Occipital lobe (tissue), 3 donors: ENCODE measurements at places on chromosomes 3 and 15. TPM values are rescaled to one million over a fixed set of nuclear protein-coding genes. Genes with fewer than 3 reads are reported as not detected.

ITIH3 gene
- 0.16 TPM for total RNA-seq

GRCh38 chr15:64843991-64844390, 2.3 kb downstream of the PLEKHO2 start:
- no peak for DNase-seq

GRCh38 chr3:115292131-115292530, 145.0 kb upstream of the ZBTB20 start:
- DNase-seq: no peak

DNA sequence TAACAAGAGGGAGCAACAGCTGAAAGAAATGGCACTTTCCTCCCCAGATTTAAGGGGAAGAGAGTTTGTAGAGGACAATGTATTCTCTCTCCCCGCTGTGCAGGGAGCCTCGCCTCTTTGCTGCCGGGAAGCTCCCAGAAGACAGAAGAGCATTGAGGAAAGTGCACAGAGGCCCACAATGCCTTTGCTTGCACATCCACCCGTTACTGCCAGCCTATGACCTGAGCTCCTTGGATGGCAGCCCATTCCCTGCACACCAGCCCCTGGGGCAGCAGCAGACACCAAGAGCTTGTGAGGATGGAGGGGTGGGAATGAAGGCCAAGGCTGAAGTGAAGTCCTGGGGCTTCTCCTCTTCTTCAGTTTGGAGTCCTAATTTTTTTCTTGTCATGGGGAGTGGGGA, 67.0 kb downstream of the CLDN11 start:
- peak; percentile 70 for DNase-seq

SPESP1 gene
- total RNA-seq: 0.16 TPM

GRCh38 chr3:42640771-42641370, 12.6 kb upstream of the ZBTB47 start:
- no peak for DNase-seq

DNA sequence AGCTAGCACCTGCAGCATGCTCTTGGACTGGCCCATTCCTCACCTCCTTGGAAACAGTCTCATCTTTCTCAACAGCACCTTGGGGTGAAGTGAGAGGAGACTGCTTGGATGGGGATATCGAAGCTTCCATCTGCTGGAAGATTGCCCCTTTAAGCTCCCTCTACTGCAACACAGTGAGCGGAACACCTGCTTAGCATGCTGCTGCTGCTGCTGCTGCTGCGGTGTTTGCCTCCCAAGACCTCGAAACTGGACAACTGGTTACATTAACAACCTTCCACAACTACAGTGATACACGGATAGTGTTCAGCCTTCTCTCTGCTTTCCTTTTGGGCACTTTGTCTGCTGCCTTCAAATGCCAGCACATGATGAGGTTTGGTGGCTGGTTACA, 253.9 kb upstream of the LYSMD4 start:
- DNase-seq: no peak

- DNase-seq: no peak
Observed at GRCh38 chr15:73935547-73935946, 9.3 kb downstream of the LOXL1 start.

GRCh38 chr3:79187426-79187825, 580.4 kb downstream of the ROBO1 start:
- no peak for DNase-seq

RARRES1 gene
- total RNA-seq: 1.4 TPM

DNA sequence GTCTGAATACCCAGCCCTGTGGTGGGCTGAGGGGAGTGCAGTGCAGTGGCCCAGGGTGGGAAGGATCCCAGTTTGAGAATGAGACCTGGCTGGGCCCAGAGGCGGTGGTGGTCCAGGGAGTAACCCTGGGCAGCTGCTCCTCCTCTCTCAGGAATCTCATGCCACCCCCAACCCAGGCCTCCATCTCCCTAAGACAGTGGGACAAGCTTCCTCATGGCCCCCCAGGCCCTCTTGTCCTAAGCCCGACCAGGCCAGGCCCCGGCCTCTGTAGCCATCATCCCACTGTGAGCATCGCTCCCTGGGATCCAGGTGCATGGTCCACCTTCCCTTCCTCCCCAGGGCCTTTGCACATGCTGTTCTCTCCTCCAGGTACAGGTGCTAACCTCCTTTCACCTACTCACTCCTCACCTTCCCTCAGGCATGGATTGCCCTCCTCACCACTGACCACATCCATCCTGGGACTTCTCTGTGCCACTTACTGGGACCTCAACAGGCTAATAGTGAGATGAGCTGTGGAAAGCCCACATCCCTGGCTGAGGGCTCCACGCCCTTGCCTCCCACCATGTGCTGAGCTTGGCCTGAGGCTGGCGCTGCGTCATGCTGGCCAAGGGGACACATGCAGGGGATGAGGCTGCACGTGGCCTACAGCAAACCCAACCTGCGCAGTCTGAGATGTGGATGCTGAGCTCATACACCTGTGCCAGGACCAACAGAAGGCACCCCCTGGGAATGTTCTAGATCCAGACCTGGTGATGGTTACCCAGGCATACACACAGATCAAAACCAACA, 9.9 kb downstream of the CHDH start:
- no peak for DNase-seq

GRCh38 chr3:147380387-147380951, 25.9 kb downstream of the ZIC4 start:
- no peak for DNase-seq

GRCh38 chr3:165192610-165193192, 3.5 kb downstream of the SLITRK3 start:
- no peak for DNase-seq

DNA sequence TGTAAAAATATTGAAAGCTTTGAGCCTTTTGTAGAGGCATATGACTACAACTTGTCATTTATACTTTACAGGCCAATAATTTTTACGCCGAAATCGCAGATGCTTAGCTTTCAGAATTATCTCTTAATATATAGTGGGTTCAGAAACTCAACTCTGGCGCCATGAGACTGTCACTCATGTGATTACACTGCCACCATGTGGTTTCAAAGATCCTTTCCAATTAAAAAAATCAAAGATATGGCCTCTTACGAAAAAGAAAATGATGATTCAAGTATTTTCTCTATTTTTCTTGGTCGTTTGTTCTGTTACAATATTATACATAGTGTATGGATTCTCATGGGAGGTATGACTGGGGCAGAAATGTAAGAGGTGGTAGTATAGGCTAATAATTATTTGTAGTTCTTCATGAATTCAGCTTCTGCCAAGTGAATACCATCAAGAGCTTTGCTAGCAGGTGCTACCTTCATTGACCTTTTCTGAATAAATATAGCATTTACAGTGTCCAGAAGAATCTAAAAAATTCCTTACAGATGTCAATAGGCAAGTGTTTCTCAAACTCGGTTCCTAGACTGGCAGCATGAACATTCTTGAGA, 751.7 kb upstream of the GOLIM4 start:
- DNase-seq: no peak

FILIP1L gene
- total RNA-seq: 1.2 TPM

- no peak for DNase-seq
Observed at GRCh38 chr3:190053919-190054672, 66.6 kb downstream of the P3H2 start.

CACNA1D gene
- 14.0 TPM for total RNA-seq

- no peak for DNase-seq
Observed at GRCh38 chr3:37628711-37629301, 232.9 kb upstream of the CTDSPL start.

GRCh38 chr15:100708916-100709315, 106.5 kb downstream of the ASB7 start:
- no peak for DNase-seq

CA12 gene
- total RNA-seq: 8.7 TPM

DNA sequence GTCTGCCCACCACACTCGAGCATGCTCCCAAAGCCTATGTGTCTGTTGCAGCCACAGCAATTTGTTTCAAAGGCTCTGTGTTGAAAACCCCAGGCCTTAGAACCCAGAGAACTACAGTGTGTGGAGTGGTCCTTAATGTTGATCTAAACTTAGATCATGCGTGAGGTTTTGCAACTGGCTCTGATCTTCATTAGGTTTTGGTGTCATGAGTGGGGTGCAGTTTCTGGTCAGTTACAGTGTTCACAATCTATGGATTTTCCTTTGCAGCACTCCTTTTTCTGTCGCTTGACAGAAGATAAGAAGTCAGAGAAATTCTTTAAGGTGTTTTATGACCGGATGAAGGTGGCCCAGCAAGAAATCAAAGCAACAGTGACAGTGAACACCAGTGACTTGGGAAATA, 213.0 kb upstream of the BHLHE40 start:
- no peak for DNase-seq

DNA sequence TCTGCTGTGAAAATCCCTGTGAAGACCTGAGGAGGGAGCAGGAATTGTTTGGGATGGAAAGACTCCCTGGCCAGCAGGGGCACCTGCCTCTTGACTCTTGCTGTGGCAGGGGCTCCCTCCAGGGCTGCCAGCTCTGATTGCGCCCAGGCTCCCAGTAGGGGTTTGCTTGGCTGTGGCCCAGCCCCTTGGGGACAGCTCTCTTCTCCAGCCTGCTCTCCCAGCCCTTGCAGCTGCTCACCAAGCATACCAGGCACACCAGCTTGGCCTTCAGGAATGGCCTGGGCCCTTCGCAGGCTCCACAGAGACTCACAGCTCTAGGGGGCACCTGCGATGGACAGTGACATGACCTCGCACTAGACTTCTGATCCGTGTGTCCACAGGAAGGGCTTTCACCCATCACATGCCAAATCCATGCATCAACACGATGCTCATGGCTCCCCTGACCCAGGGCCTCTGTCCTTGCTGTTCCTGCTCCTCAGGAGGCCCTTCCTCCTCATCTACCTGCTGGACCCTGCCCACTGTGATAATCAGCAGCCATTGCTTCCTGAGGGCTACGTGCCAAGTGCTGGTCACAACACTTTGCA, 61.8 kb downstream of the SCN5A start:
- no peak for DNase-seq

DNA sequence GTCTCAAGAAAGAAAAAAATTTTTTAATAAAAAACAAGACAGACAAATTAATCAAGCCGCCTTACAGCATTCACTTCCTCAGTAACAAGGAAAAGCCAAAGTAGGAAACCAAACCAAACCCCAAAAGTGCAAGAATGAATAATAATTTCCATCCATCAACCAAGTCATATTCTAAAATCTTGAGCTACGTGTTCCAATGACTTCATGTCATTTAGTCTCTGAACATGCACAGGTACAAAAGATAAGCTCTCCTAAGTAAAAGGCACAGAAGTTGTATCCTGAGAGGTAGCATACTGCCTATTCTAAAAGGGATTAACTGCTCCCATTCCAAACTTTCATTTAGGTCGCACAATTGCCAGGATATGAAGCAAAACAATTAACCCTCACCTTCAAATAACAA, 29.7 kb downstream of the SLC4A7 start:
- no peak for DNase-seq

DNA sequence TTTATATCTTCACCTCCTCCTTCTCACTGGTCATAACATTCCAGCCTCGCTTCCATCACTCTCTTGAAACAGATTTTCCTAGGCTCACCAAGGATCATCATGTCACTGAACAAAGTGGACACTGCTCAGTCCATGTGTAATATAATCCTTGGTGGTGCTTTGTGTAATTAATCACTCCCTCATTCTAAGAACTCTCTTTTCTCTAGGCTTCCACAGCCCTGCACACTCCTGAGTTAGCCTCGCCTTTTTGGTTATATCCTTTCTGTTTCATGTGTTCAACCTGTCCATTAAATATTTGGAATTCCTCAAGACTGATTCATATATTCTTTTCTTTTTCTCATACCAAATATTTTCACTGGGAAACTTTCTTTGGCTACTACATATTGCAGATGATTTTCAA, 440.8 kb downstream of the PYDC2 start:
- DNase-seq: no peak

GRCh38 chr3:29144361-29144760, 136.5 kb upstream of the RBMS3 start:
- no peak for DNase-seq

UBAP1L gene
- total RNA-seq: 2.7 TPM

DNA sequence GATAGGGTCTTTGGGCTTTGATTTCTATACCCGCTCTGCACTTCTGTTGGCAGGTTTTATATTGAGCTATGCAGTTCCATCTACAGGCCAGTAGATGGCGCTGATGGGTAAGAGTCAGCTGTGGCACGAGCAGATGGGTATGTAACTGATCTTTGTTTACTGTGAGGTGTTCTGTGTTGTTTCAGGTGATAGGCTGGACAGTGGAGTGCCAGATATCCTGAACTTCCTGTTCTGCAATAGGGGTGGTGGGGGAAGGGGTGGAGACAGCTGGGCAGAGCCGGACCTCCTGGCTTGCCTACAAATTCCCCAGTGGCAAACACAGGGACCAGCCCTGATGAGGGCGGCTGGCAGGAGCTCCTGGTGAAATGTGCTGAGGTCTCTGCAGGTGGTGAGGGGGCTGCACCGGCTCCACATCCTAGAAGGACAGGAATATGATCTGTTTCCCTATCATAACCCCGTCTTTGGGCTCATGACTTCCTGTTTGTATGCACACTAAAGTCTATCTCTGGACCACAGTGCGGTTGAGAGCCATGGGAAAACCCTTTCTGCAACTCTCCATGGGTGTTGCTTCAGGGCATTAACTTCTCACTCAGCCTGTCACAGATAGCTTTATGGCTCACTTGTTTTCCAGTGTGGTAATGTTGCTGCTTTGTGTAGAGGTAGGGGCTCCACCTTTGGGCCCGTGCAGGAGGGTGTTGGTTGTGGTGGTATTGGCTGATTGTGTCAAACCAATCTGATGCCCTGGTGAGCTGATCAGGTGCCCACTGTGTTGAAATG, 13.4 kb upstream of the FAM98B start:
- no peak for DNase-seq

DNA sequence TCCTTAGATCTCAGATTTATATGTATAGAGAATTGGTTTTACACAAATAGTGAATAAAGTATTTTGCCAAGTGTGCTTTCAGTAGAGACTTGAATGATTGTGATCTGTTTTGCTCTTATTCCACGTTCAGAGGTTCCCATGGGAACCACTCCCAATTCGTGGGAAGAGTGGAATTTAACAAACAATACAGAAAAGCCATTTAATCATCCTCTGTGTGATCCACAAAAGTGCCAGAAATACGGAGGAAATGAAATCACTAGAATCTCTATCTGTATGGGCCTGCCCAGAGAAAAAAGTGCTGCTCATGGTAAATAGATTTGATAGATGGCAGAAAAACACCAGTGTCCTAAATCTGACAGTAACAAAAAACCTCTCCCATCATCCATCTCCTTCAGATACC, 56.0 kb downstream of the CNTN4 start:
- no peak for DNase-seq

GRCh38 chr3:143612541-143612940, 235.7 kb downstream of the SLC9A9 start:
- no peak for DNase-seq

GRCh38 chr3:45528429-45528828, 66.1 kb upstream of the LIMD1 start:
- no peak for DNase-seq

MASP1 gene
- total RNA-seq: 17.2 TPM
